ENCODE measurements at places on chromosomes 16 and 17.
A peak's percentile ranks its signal among the peaks of the same experiment; 100 is the strongest.

DNA sequence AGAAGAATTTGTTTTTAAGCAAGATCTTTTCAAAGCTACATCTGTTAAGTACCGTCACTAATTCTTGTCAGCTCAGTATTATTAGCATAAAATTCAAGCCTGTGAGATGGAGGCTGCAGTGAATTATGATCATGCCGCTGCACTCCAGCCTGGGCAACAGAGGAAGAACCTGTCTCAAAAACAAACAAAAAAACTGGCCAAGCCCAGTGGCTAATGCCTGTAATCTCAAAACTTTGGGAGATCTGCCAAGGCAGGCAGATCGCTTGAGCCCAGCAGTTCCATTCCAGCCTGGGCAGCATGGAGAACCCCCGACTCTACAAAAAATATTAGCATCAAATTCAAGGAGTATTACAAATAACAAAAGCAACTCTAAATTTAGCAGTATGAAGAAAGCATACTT lies 88.0 kb downstream of the STXBP4 start:
- no peak for DNase-seq

DNA sequence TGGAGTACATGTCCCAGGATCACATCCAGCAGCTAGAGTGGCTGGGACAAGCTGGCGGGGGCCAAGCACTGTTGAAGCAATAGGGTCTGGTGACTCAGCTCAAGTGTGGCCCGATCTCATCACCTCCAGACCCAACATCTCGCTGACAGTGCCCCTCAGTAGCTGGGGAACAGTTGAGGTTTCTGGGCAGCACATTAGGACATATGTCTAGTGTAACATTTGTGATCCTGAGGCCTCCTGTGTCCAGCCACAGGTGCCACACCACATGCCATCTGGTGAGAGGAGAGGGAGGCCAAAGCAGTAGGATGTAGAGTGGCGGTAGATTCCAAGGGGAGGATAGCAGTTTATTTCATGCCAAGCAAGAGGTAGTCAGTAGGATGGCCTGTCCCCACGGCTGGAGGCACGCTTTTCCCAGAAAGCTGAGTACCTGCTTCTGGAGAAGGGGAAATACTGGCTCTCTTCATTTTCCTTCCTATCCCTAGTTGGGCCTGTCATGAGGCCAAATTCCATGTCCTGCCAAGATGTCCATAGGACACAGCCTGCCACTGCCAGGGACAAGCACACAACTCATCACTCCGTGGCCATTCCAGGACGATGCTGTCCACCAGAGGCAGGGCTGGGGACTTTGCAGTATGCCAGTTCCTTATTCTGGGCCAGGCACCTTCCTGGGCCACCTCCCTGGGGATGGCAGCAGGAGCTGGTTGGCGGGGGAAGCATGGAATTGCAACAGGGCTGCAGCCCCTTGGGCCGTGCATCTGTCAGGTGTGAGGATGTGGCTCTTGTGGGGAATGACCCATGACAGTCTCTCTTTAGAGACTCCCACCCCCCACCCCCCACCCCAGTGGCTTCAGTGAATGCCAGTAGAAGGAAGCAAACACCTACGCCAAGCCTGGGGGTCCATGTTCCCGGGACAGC lies 24.0 kb downstream of the GGA3 start:
- DNase-seq, result no peak

DNA sequence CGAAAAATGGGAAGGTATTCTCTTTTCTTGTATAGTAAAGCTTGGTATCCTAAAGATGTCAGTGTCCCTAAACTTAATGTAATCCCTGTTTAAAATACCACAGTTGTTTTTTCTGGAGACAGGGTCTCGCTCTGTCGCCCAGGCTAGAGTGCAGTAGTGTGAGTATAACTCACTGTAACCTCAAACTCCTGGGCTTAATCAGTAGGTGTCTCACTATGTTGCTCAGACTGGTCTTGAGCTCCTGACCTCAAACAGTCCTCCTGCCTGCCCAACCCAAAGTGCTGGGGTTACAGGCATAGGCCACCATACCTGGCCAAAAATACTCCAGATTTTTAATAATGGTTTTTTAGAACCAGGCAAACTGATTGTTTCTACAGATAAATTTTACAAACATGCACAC lies 8.2 kb downstream of the DCAF7 start:
- no peak for DNase-seq

DNA sequence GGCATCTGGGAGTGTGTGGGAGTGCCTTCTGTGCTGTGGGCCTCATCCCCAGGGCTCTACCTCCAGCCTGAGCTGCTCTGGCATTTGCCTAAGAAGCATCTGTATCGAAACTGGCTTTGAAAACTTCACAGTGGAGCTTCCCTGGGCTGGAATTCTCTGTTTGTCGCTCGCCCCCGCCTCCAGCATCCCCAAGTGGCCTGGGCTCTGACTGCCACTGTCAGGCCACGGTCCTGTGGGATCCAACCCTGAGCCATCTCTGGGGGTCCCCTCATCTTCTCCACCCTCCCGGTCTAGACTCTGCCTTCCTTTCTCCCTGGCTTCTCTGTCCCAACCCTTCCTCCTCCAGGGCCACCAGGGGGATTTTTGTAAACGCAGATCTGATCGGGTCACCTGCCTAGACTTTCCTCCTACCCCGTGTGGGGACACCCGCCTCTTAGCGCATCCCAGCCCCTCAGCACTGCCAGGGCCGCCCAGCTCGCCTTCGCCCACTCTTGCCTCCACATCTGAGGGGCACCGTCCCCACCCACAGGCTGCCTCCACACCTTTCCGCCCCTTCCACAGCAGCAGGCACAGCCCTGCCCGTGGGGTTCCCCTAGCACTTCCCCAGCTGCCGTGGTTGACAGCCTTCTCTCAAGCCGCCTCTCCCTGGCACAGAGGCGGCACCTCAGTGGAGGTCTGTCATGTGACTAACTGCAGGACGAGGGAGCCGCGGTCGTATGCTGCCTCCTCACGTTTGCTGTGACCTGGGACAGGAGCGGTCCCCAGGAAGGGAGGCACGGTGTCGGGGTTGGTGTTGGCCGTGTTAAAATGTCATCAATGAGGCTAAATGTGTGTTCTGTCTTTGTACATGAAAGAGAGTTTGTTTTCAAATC lies 12.0 kb downstream of the TBC1D24 start:
- DNase-seq, result peak; percentile 42

DNA sequence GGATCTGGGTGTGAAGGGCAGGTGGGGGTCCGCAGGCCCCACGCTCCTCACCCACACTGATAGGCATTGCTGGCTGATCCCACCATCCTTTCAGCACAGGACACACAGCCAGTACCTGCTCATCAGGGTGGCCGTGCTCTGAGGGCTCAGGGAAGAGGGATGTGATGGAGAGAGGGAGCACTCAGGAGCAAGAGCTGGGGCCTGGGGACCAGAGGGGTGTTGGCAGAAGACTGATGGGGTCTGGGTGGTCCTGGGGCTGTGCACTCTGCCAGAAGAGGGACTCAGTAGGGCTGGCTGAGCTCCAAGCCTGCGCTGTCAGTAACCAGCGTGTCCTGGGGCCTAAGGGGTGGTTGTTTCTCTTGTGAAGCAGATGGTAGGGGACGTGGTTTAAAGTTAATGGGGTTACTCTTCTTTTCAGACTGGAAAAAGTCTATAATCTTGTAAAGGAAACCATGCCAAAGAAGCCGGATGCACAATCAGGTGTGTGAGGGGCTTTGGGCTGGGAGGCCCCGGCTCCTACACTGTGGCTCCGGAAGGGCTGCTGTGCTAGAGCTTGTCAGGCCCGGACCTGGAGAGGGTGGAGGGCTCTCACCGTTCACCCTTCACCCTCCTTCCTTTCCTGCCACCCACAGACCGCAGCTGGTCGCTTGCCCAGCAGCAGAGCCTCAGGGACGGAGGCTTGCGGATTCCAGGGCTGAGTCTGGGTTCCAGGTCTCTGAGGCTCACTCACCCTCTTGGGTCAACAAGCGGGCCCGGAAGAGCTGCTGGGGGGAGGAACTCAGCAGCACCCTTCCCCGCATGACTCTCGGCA lies 27.8 kb downstream of the POLR3E start:
- no peak for DNase-seq

DNA sequence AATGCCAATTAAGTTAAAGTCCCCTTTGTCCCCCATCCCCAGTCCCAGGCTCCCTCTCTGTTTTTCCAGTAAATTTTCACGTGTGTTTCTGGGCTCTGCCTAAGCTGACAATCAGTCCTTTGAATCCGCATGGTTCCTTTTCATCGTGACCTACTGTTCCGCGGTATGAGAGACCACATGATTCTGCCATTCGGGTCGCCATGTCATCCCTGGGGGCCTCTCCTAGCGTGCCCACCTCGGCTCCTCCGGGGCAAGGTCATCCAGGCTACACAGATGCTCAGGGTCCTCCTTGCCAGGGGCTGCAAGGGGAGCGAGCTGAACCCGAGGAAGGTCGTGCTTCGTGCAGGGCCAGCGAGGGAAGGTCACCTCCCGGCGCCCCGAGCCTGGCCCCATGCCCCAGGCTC lies 157.6 kb downstream of the RAB11FIP4 start:
- DNase-seq, result no peak

DNA sequence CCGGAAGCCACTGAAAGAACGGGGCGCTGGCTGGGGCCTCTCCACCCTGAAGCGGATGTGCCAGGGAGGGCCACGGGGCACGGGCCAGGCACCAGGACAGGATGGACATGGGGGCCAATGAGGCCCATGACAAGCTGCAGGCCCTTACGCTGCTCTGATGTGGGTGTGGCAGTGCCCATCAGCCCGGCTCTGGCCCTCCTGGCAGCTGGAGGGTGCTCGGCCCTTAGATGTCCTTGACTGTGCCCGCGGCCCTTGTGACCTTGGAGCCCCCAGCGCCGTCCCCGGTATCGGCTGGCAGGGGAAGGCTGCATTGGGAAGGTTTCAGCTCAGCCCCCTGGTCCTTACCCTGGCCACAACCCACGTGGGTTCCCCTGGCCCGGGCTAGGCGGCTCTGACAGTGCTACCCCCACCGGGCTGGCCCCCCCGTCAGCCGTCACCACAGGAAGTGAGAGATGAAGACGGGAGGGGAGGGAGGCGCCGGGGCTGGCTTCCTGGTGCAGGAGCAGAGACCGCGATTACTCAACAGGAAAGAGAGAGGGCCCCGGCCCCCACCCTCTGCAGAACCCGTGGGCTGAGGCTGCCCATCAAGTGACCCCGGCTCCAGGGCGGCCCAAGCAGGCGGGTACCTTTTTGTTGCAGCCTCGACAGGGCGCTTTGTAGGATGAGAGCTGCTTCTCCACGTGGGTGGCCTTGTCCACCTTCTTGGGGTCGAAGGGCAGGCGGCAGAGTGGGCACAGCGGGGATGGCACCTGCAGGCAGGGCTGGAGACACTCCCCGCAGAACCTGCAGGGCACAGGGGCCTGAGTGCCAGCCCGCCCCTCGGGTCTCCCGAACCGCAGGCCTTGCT lies 5.3 kb downstream of the RNF166 start:
- peak; percentile 88 for DNase-seq

DNA sequence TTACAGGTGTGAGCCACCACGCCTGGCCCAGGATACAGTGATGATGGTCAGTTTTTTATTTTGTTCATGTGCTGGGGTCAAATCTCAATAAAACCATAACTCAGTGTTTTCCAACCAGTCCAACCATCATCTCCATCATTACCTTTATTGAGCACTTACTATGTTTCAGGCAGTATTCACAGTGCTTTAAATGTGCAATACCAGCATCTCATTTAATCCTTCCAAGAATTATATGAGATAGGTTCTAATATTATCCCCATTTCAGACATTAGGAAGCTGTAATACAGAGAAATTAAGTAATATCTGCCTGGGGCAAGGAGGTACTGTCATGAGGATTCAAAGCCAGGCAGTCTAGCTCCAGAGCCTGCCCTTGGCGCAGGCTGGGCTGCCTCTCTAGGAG lies 36.9 kb upstream of the TANGO6 start:
- no peak for DNase-seq

GRCh38 chr17:51590071-51590656 lies 329.8 kb downstream of the UTP18 start:
- no peak for DNase-seq

GRCh38 chr17:50037321-50038107 lies 18.4 kb upstream of the ITGA3 start:
- no peak for DNase-seq

GRCh38 chr16:68737730-68738629 lies 888 bp downstream of the CDH1 start:
- DNase-seq, result no peak

- no peak for DNase-seq
Measured at GRCh38 chr17:79877041-79877440, 37.8 kb upstream of the CBX4 start.

GRCh38 chr17:7138800-7139381 lies 24.3 kb upstream of the ASGR2 start:
- no peak for DNase-seq

GRCh38 chr17:28526381-28526780 lies 20.2 kb downstream of the FOXN1 start:
- DNase-seq, result no peak

DNA sequence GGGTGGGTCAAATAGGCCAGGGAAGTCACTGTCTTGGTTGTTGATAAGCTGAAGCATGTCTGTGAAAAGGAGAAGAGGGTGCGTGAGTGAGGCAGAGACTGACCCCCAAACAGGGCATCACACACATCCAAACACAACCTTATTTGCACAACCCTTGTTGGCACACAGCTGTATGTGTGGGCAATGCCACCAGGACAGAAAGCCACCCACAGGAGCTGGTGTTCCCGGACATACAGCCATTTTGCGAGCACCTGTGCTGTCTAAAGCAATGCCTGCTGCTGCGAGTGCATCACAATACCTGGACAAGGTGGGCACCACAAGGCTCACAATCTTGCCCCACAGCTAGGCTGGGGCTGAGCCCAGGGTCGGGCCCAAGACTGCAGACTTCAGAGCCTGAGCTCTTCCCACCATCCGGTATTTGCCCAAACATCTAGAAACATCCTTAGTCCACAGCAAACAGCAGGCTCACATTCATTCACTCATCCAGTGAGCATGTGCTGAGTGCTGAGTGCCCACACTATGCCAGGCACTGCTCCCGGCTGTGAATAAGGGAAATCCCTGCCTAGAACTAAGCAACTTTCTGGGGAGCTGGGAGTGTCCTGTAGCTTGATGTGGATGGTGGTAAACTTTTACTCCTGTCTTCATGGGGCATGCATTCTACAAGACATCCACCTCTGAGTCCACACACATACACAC lies 16.2 kb downstream of the SREBF1 start:
- no peak for DNase-seq

GRCh38 chr17:42025936-42026335 lies 6.0 kb downstream of the NKIRAS2 start:
- no peak for DNase-seq

GRCh38 chr17:82931699-82932517 lies 92.1 kb upstream of the ZNF750 start:
- DNase-seq, result no peak

DNA sequence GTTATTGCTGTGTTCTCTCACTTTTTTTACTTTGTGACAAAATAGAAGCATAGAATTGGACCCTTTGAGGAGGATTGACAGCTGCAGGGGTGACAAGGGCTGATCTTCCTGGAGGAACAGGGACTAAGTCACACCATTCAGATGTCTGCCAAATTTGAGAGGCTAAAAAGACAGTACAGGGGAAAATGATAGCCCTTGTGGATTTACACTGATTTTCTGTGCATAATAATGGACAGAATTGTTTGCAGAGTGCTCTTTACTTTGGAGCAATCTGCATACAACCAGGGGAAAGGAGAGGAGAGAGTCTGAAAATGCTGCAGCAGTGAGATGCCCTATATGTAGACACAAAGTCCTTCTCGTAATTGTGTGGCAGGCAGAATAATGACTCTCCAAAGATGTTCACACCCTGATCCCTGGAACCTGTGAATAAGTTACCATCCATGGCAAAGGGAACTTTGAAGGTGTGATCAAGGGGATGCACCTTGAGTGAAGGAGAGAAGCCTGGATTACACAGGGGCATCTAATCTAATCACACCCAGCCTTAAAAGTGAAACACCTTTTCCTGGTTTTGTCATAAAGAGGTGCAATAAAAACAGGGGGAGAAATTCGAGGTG lies 221.4 kb upstream of the CPHXL start:
- DNase-seq, result no peak
